Kidney (tissue), 22 donors: ENCODE measurements at places on chromosomes 6 and 20. TPM values are rescaled to one million over a fixed set of nuclear protein-coding genes. Genes with fewer than 3 reads are reported as not detected.

GRCh38 chr6:43683708-43684455 lies 3.7 kb downstream of the MRPS18A start:
- no peak for DNase-seq

- DNase-seq: peak; percentile 79
These were observed 17.3 kb downstream of the PLN start for GRCh38 chr6:118565311-118565960.

- DNase-seq: no peak
These were observed 121.6 kb upstream of the LGSN start for GRCh38 chr6:63441266-63441956.

GRCh38 chr20:33602826-33603590 lies 59.1 kb upstream of the C20orf144 start:
- DNase-seq: no peak

The C6orf163 gene
- 1.3 TPM for polyA plus RNA-seq

- DNase-seq: no peak
These were observed 276.7 kb downstream of the SOX4 start for GRCh38 chr6:21870076-21870730.

DNA sequence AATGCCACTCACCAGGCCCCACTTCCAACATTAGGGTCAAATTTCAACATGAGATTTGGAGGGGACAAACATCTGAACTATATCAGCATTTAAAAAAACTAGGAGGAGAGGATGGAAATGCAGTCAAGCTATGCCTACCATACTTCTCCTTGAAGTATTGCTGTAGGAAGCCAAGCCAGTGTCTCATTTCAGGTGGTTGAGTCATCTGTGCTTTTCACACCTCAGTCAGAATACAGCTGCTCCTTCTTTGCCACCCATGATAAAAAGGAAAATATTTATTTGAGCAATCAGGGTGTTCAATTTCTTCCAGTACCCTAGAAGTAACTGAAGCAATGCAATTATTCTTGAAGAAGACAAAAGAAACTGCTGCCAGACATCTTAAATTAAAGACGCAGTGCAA lies 47.0 kb upstream of the EEF1E1 start:
- no peak for DNase-seq

DNA sequence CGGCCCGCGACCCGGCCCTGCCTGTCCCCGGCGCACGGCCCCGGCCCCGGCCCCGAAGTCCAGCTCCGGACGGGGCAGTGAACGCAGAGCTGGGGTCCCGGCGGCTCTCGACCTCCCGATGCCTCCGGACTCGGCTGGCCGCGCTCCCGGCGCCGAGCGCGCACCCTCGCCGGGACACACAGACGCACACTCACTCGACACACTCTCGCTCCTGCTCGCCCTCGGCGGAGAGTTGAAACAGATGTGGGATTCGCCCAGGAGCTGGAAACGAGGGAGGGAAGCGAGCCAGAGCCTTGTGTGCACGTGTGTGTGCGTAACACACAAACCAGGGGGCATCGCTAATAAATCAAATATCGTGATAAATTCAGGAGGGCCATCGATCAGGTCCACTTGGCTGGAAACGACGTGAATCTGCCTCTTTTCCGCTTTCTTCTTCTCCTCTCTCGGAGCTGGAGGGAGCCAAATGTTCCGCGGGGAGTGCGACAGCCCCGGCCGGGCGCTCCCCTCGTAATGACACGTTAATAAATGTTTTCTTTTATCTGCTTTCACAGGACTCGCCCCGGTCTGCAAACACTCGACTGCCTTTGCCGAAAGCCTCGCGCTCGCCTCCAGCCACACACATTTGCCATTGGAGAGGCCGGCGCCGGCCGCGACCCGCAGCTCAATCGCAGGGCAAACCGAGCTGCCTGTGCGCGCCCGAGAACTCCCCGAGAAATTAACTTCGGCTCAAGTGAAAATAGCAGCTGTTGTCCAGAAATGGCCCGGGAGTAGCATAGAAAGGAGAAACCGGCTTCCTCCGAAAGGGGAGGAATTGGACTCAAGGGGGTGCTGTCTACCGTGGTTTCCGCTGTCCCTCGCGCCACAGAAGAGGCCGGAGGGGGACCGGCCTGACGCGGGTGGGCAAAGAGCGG lies 828 bp upstream of the SULF2 start:
- peak; percentile 91 for DNase-seq
